ENCODE measurements at places on chromosomes 6 and 20. TPM values are rescaled to one million over a fixed set of nuclear protein-coding genes. Genes with fewer than 3 reads are reported as not detected.

DNA sequence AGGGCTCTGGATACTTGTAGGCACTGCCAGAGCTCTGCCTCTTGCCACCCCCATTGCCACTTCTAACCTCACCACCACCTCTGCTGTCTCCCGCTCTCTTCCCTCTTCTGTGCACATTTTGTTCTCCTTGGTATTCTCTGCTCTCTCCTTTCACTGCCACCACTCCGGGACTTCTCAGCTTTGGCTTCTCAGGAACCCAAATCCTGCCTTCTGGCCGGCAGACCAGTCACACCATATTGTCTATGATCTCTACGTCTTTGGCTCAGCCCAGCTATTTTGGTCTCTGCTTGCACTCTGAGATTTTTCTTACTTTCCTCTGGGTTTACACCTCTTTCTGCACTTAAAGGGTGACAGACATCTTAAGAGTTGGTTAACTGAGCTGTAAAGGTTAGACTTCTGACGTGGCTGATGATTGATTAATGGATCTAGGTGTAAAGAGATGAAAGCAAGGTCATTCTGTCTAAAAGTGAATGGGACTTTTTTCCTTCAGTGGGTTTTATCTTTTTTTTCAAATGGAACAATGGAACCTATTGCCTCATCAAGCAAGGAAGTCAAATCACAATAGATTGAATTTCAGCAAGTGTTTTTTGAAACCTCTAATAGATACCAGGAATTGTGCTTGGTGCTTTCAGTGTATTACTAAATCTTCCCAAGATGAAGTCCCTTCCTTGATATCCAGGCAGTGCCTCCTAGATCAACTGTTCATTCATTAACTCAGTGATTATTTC lies 13.8 kb downstream of the MMP24 start:
- no peak overlapping the region for H3K27ac ChIP-seq
- DNase-seq, result no peak
- no peak overlapping the region for H3K4me3 ChIP-seq
- no peaks in the 10 kb centered on the region for H3K4me1 ChIP-seq

DNA sequence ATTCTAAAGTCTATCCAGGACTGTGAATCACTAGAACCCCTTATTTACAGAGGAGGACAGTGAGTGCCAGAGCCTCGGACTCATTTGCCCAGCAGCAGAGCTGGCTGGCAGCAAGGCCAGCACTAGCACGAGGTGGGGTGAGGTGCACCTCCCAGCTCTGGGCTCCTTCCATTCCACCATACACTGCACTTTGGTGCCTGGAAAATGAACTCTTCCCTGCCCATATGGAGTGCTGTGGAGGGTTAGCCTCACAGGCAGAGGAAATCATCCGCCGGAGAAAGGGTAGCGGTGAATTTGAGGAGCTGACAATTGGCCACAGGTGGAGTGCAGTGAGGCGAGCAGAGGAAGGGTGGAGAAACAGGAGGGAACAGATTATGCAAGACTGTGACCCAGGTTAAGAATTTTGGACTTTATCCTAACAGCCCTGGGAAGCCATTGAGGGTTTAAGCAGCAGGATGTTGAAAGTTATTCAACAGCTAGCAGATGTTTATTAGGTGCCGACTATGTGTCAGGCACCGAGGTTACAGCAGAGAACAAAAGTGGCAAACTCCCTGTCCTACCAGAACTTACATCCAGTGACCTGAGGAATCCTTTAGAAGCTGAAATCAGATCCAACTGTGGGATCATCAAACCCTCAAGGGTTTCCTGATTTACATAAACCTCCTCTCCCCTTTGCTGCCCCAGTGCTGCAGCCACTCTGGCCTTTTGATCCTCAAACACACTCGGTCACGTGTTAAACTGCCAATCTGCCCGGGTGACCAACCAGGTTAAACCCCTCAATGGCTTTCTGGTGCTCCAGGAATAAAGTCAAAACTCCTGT lies 6.2 kb downstream of the TRIM26 start:
- H3K4me3 ChIP-seq, result no peak overlapping the region
- no peak for DNase-seq
- peaks cover 38% of the 10 kb centered on the region for H3K4me1 ChIP-seq

- no peaks in the 10 kb centered on the region for H3K4me1 ChIP-seq
- no peaks in the 10 kb centered on the region for H3K27me3 ChIP-seq
- no peak overlapping the region for H3K4me3 ChIP-seq
- H3K36me3 ChIP-seq, result no peaks in the 10 kb centered on the region
- H3K27ac ChIP-seq, result no peak overlapping the region
These were observed 31.4 kb downstream of the SLC35F1 start for GRCh38 chr6:117938311-117938995.

GRCh38 chr6:159068904-159069578 lies 24.2 kb upstream of the TAGAP start:
- H3K27me3 ChIP-seq, result peaks cover 43% of the 10 kb centered on the region
- DNase-seq, result no peak
- no peaks in the 10 kb centered on the region for H3K36me3 ChIP-seq
- peak overlapping the region; percentile 58 for H3K4me3 ChIP-seq

GRCh38 chr20:3404402-3404801 lies 3.1 kb downstream of the DNAAF9 start:
- no peaks in the 10 kb centered on the region for H3K27me3 ChIP-seq
- no peak for DNase-seq
- H3K27ac ChIP-seq, result no peak overlapping the region
- H3K36me3 ChIP-seq, result peaks cover 4% of the 10 kb centered on the region
- peaks cover 27% of the 10 kb centered on the region for H3K4me1 ChIP-seq

DNA sequence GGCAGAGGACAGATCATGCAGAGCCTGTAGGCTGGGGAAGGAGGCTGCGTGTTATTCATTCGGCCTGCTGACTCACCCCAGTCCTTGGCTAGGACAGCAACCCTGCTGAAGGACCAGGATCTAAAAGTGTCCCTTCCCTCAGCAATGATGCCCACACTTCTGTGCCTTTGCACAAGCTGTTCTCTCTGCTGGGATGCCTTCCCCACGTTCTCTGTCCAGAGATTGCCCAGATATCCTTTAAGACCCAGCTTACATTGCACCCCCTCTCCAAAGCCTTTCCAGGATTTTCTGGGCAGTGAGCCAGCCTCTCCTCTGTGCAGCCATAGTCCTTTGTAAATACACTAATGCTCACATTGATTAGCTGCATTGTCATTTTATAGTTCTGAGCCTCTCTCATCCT lies 99.3 kb upstream of the CHD6 start:
- H3K4me3 ChIP-seq, result no peak overlapping the region
- H3K27me3 ChIP-seq, result peaks cover 4% of the 10 kb centered on the region
- no peak for DNase-seq

GRCh38 chr20:54649511-54649962 lies 174.1 kb downstream of the DOK5 start:
- H3K36me3 ChIP-seq, result no peaks in the 10 kb centered on the region
- H3K4me1 ChIP-seq, result peaks cover 10% of the 10 kb centered on the region
- H3K4me3 ChIP-seq, result no peak overlapping the region
- H3K27ac ChIP-seq, result no peak overlapping the region

DNA sequence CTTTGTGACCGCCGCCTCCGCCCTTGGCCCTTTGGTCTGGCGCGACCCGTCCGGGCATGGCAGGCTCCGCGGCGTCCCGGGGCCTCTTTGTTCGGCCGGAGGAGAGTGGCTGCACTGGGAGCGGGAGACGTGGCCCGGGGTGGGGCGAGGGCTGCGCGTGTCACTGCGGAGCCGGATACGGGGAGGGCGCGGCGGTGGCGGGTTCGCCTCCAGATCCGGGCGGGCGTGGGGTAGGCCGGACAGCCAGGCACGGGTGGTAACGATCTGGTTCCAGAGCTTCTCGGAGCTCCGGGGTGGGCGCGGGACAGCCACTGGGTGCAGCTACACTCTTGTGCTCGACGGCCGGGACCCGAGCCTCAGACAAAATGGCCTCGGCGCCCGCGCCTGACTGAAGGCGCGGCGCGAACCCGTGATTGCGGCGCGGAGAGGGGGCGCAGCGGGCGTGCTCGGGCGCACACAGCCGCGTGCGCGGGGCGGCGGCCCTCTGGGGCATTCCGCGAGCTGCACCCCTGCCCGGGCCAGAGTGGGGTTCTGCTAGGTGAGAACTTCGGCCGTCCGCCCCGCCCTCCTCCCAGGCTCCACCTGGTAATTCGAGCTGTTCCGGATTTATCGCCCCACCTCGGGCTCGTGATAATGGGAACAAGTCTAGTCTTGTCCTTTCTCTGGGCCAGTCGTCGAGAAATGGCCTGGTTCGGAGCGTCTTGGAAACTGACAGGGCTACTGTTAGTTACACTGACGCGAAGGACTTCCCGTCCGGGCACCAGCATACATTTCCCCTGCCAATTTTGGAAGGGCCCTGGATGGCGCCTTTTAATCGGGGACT lies 1.0 kb downstream of the LOC128125822 start:
- peak overlapping the region; percentile 91 for H3K4me3 ChIP-seq
- H3K27ac ChIP-seq, result peak overlapping the region; percentile 98
- H3K36me3 ChIP-seq, result peaks cover 10% of the 10 kb centered on the region
- H3K4me1 ChIP-seq, result peaks cover 40% of the 10 kb centered on the region
- peak; percentile 60 for DNase-seq

GRCh38 chr20:19956976-19957375 lies 60.2 kb upstream of the NAA20 start:
- DNase-seq, result no peak
- no peaks in the 10 kb centered on the region for H3K27me3 ChIP-seq
- H3K27ac ChIP-seq, result no peak overlapping the region
- peaks cover 12% of the 10 kb centered on the region for H3K36me3 ChIP-seq
- H3K4me1 ChIP-seq, result no peaks in the 10 kb centered on the region

GRCh38 chr6:150184850-150185731 lies 42.2 kb downstream of the PPP1R14C start:
- H3K4me3 ChIP-seq, result no peak overlapping the region
- no peak overlapping the region for H3K27ac ChIP-seq
- no peaks in the 10 kb centered on the region for H3K4me1 ChIP-seq
- DNase-seq, result no peak

- H3K36me3 ChIP-seq, result peaks cover 2% of the 10 kb centered on the region
- H3K4me3 ChIP-seq, result no peak overlapping the region
- H3K27me3 ChIP-seq, result no peaks in the 10 kb centered on the region
- no peak overlapping the region for H3K27ac ChIP-seq
- DNase-seq, result no peak
- H3K4me1 ChIP-seq, result no peaks in the 10 kb centered on the region
These were observed 170.1 kb upstream of the LAMP5 start for GRCh38 chr20:9344083-9344920.

GRCh38 chr6:73612611-73613010 lies 41.2 kb downstream of the SLC17A5 start:
- peaks cover 1% of the 10 kb centered on the region for H3K4me1 ChIP-seq
- peaks cover 1% of the 10 kb centered on the region for H3K36me3 ChIP-seq

DNA sequence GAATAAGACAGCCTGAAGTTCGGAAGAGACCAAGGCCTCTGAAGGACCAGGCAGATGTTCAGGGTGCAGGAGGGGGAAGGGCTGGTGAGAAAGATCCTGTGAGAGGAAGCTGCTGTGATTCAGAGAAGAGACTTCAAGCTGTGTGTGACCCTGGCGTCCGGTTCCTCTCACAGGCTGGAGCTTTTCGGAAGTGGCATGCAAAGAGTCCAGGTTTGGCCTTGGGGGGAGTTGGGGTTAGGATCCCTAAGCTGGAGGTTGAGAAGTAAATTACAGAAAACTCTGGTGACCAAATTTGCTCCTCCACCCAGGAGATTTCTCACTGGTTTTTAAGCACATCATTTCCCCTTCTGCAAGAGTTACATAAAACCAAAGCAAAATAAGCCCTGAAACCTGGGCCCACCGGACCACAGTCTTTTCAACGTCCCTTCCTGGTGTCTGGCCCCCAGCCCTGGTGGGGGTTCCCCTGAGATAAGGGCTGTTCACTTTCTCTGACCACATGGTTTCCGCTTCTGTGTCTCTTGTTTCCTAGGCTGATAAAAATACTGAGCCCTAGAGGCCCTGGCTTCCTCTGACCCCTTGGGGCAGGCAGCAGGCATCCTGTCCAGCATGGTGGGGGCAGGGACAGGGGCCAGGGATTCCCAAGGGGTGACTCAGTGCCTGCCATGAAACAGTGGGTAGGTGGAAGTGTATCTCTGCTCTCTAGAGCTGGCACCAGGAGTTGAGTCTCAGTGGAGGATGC lies 12.0 kb upstream of the LTA start:
- H3K27me3 ChIP-seq, result no peaks in the 10 kb centered on the region
- DNase-seq, result no peak
- H3K36me3 ChIP-seq, result peaks cover 12% of the 10 kb centered on the region
- H3K4me1 ChIP-seq, result no peaks in the 10 kb centered on the region
- H3K4me3 ChIP-seq, result no peak overlapping the region
- H3K27ac ChIP-seq, result no peak overlapping the region

DNA sequence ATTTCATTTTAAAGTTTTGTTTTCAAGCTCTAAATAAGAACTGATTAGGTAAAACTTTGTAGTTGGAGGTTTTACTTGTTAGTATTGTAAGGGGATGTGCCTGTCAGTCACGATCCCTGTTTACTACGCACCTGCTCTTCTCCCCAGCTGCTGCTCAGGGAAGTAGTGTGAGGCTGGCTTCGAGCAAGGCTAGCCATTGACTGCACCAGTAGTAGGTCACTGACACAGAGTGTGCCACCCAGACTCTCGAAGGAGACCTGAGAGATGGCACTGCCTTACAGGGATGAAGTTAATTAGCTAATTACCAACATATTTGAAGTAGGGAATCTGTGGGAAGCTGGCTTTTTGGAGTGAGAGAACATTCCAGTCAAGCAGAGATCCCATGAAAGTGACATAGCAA lies 89.2 kb downstream of the DNAH8 start:
- H3K27ac ChIP-seq, result no peak overlapping the region
- DNase-seq, result no peak

GRCh38 chr20:671252-672030 lies 4.2 kb downstream of the SCRT2 start:
- no peak overlapping the region for H3K4me3 ChIP-seq
- no peaks in the 10 kb centered on the region for H3K36me3 ChIP-seq
- peaks cover 62% of the 10 kb centered on the region for H3K27me3 ChIP-seq
- H3K4me1 ChIP-seq, result peaks cover 5% of the 10 kb centered on the region
- no peak for DNase-seq

DNA sequence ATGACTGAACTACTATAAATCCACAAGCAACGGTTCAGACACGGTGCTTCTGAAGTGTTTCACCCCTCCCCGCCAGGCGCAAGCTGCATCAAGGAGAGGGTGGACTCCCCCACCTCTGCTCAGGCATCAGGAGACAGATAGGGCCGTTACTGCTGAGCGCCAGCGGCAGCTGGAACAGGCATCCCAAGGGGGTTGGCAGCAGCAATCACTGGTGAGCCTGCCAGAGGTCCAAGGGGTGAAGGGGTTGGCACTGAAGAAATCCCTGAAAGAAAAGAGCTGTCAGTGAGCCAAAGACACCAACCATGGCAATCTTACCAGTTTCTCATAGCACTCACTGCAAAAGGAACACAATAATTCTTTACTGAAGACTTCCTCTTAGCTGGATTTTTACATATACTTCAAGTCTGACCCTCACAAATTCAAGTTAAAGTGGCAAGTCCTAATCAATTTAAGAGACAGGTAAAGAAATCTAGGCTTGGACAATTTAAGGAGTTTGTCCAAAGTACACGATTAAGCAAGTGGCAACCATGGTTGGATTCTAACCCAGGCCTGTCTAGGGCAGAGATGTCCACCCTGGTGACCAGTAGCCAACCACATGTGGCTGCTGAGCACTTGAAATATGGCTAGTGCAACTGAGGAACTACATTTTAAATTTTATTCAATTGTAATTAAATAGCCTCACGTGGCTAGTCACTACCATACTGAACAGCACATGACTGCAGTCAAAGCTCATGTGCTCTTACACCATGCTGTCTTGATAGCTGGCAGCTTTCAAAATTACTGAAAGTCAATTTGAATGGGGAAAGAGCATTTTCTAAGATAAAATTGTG lies 21.7 kb upstream of the TBC1D20 start:
- no peak for DNase-seq
- no peaks in the 10 kb centered on the region for H3K27me3 ChIP-seq
- H3K4me1 ChIP-seq, result no peaks in the 10 kb centered on the region
- peaks cover 33% of the 10 kb centered on the region for H3K36me3 ChIP-seq
- no peak overlapping the region for H3K4me3 ChIP-seq

The RPP40 gene
- total RNA-seq, result 10.6 TPM

The LY6G5C gene
- 6.5 TPM for total RNA-seq

Measured in progenitor cell of endocrine pancreas (in vitro differentiated cells).